CD8-positive, alpha-beta memory T cell (primary cell): ENCODE measurements at places on chromosomes 7 and 10. TPM values are rescaled to one million over a fixed set of nuclear protein-coding genes. Genes with fewer than 3 reads are reported as not detected.

Gene CCL26
- not detected for total RNA-seq

Gene PRLHR
- total RNA-seq = not detected

Gene ANKRD1
- total RNA-seq = not detected

Gene TFPI2
- total RNA-seq = not detected

Gene INA
- 0.94 TPM for total RNA-seq

Gene CPA1
- not detected for total RNA-seq

Gene PRTFDC1
- 1.6 TPM for total RNA-seq

Gene TSPAN12
- not detected for total RNA-seq

DNA sequence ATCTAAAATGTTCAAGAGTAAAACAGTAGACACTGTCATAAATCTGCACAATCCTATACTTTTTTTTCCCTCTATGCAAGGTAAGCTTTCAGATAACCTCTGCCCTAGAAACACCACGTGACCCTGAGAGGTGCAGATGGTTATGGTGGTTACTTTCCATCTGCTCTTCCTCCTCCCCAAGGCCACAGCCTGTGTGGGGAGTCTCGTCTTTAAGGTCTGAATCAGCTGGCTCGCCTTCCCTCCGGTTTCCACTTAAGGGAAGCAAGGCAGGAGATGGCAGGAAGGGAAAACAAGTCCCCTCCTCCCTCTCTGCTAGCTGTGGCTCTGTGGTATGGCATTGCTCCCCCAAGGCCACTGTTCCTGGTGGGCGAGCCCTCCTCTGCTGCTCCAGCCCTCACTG is 181.8 kb downstream of the GLI3 start:
- no peak overlapping the region for H3K4me3 ChIP-seq
- H3K27ac ChIP-seq = no peak overlapping the region
- H3K27me3 ChIP-seq = no peaks in the 10 kb centered on the region

DNA sequence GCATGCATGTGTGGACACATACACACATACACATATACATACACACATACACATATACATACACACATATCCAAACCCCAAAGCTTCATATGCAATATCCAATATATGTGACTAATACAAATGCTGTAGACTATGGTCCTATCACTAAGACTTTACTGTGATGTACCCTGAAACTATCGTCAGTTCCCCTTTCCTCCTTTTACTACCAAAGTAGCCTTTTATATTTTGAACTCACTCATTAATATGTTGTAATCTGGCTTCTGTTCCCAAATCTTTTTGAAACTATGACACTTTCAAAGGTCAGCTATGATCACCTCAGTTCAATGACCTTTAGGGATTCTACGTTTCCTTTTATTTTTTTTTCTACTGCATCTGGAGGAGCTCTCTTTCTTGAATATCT is 64.8 kb upstream of the TFEC start:
- no peak overlapping the region for H3K27ac ChIP-seq
- H3K36me3 ChIP-seq = no peaks in the 10 kb centered on the region
- no peaks in the 10 kb centered on the region for H3K4me1 ChIP-seq
- no peak for DNase-seq
- no peaks in the 10 kb centered on the region for H3K27me3 ChIP-seq
- H3K4me3 ChIP-seq = no peak overlapping the region

DNA sequence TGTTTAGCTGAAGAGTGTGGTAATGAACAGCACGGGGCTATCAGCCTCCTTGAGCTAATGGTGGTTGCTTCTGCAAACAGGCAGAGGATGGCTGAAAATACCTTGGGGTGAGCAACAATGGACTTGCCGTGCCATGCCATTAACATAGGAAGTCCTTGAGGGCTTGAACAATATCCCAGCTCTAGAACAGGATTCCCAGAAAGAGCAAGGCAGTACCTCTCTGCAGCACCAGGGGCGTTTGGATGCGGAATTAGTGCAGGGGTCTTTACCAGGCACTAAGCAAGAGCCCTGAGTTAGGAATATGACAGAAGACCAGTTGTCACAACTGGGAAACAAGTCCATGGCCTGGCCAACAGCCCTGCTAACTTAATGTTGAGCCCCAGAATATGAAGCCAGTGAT is 143.2 kb upstream of the COBL start:
- no peak overlapping the region for H3K27ac ChIP-seq
- H3K36me3 ChIP-seq = no peaks in the 10 kb centered on the region
- DNase-seq = no peak
- no peak overlapping the region for H3K4me3 ChIP-seq

GRCh38 chr7:79782256-79782655 is 328.8 kb upstream of the MAGI2 start:
- H3K27ac ChIP-seq = no peak overlapping the region
- H3K36me3 ChIP-seq = no peaks in the 10 kb centered on the region
- H3K4me1 ChIP-seq = no peaks in the 10 kb centered on the region
- no peaks in the 10 kb centered on the region for H3K27me3 ChIP-seq

GRCh38 chr7:150479023-150479716 is 28.7 kb downstream of the GIMAP8 start:
- no peaks in the 10 kb centered on the region for H3K27me3 ChIP-seq
- H3K36me3 ChIP-seq = peaks cover 10% of the 10 kb centered on the region
- H3K27ac ChIP-seq = peak overlapping the region; percentile 65
- peaks cover 90% of the 10 kb centered on the region for H3K4me1 ChIP-seq
- DNase-seq = peak; percentile 68

DNA sequence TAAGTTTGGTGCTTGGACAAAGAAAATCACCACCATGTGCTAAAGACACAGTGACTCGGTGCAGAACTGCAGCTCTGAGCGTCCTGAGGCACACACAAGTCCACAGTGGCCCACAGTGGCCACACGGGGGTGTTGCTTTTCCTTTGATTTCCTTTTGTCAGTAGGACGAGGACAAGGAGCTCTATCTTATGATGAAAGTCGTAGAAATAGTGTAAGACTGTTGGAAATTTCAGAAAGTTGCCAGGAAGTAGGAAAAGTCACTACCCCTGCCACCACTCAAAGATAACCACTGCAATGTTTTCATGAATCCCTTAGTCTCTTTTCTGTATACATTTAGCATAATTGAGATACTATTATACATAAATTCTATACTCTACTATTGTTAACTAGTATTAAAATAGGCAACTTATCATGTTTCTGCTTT is 146.0 kb downstream of the TNS3 start:
- H3K27me3 ChIP-seq = no peaks in the 10 kb centered on the region
- no peaks in the 10 kb centered on the region for H3K36me3 ChIP-seq
- H3K27ac ChIP-seq = no peak overlapping the region

DNA sequence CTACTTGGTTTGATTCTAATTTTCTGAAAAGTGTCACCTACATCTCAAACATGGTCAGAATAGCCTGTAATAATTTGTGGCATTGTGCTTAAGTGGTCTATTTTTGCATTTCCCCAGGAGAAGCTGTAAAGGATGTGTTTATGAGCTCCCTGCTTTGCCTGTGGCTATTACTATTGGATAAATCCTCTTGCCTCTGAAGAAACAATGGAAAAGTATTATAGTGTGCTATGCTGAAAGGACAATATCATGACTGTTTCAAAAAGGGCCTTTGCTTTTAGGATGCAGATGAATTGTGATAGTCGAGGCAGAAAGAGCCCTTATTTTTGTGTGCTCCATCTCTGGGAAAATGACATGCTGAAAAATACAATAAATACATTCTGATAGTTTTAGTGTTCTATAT is 94.1 kb upstream of the ARMC3 start:
- H3K27me3 ChIP-seq = no peaks in the 10 kb centered on the region
- no peaks in the 10 kb centered on the region for H3K36me3 ChIP-seq
- no peak overlapping the region for H3K27ac ChIP-seq
- H3K4me1 ChIP-seq = no peaks in the 10 kb centered on the region

DNA sequence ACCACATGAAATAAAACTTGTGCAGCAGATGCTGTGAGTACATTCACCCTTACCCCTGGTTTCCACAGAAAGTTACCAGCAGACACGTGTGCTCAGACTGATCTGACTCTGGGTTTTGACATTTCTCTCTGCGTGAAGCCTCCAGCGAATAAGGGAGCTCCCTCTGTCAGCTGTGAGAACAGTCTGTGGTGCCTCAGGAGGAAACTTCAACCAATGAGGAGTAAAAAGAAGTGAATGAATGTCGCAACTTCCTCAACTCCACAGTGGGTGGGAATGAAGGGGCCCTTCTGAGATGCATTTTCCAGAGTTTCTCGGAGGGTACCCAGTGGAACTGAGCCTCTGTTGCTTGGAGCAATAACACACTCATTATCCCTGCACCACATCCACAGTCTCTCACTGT is 743.4 kb downstream of the TNS3 start:
- no peak overlapping the region for H3K4me3 ChIP-seq
- no peak overlapping the region for H3K27ac ChIP-seq
- no peaks in the 10 kb centered on the region for H3K36me3 ChIP-seq
- H3K27me3 ChIP-seq = no peaks in the 10 kb centered on the region
- no peaks in the 10 kb centered on the region for H3K4me1 ChIP-seq
- DNase-seq = no peak

DNA sequence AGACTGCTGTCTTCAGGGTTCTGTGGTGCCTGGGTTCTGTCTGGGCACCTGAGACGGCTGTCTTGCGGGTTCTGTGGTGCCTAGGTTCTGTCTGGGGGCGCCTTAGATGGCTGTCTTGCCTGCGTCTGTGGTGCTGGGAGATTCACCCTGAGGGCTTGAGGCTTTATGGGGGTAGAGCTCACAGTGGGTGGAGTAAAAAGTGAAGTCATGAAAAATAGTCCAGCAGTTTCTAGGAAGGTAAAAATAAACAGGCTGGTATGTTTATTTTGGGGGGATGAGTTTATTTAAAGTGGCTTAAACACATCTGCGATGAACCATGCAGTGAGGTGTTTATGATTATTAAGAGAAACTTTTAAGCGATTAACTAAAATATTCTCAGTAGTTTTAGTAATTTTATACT is 64.2 kb downstream of the NKX6-2 start:
- no peak for DNase-seq
- no peaks in the 10 kb centered on the region for H3K36me3 ChIP-seq
- no peaks in the 10 kb centered on the region for H3K4me1 ChIP-seq
- H3K4me3 ChIP-seq = no peak overlapping the region
- H3K27me3 ChIP-seq = no peaks in the 10 kb centered on the region
- no peak overlapping the region for H3K27ac ChIP-seq

GRCh38 chr10:88027570-88027969 is 164.1 kb downstream of the PTEN start:
- H3K27ac ChIP-seq = no peak overlapping the region
- H3K36me3 ChIP-seq = no peaks in the 10 kb centered on the region
- H3K4me3 ChIP-seq = no peak overlapping the region

DNA sequence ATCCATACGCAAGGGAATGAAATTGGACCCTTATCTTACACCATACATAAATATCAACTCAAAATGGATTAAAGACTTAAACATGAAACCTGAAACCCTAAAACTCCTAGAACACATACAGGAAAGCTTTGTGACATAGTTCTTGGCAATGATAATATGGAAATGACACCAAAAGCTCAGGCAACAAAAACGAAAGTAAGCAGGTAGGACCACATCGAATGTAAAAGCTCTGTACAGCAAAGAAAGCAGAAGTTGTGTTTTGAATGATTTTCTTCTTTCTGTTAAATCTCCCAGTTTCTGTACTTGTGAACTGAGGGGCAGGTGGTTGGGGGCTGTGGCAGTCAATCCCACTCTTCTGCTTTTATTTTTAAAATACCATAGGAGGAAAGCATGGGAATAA is 368.4 kb upstream of the PODXL start:
- no peak for DNase-seq
- no peak overlapping the region for H3K4me3 ChIP-seq
- H3K27me3 ChIP-seq = no peaks in the 10 kb centered on the region
- no peaks in the 10 kb centered on the region for H3K36me3 ChIP-seq
- H3K27ac ChIP-seq = no peak overlapping the region
- H3K4me1 ChIP-seq = no peaks in the 10 kb centered on the region

DNA sequence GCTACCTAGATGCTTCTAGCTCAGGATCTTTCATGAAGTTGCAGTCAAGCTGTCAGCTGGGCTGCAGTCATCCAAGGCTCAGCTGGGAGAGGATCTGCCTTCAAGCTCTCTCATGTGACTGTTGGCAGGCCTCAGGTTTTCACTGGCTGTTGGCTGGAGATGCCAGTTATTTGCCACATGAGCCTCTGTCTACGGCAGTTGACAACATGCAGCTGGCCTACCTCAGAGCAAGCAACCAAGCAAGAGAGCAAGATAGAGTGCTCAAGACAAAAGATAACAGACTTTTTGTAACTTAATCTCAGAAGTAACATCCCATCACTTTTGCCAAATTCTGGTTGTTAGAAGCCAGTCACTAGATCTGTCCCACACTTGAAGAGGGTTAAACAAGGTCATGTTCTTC is 125.8 kb downstream of the TPST1 start:
- H3K27me3 ChIP-seq = no peaks in the 10 kb centered on the region
- no peak for DNase-seq
- no peak overlapping the region for H3K4me3 ChIP-seq
- H3K27ac ChIP-seq = no peak overlapping the region
- no peaks in the 10 kb centered on the region for H3K36me3 ChIP-seq

- no peaks in the 10 kb centered on the region for H3K27me3 ChIP-seq
- no peak for DNase-seq
- no peak overlapping the region for H3K4me3 ChIP-seq
- no peaks in the 10 kb centered on the region for H3K4me1 ChIP-seq
- H3K27ac ChIP-seq = no peak overlapping the region
- H3K36me3 ChIP-seq = no peaks in the 10 kb centered on the region
Observed at GRCh38 chr7:129160161-129160905, 15.8 kb downstream of the TSPAN33 start.

- peak overlapping the region; percentile 78 for H3K4me3 ChIP-seq
- no peaks in the 10 kb centered on the region for H3K36me3 ChIP-seq
- H3K27me3 ChIP-seq = no peaks in the 10 kb centered on the region
- peak overlapping the region; percentile 90 for H3K27ac ChIP-seq
Observed at GRCh38 chr10:22436526-22436892, 91.2 kb downstream of the SPAG6 start.
